ENCODE measurements at places on chromosomes 16 and 17.
A peak's percentile ranks its signal among the peaks of the same experiment; 100 is the strongest.

- DNase-seq = no peak
These were observed 114.5 kb upstream of the C17orf78 start for GRCh38 chr17:37261286-37261685.

GRCh38 chr17:32731556-32732295, 145.2 kb downstream of the MYO1D start:
- no peak for DNase-seq

- DNase-seq = no peak
These were observed at the start of gene OR1A2 for GRCh38 chr17:3197219-3197618. Gene OR1A2, plus strand, starts transcription at chr17:3197519. Its CDS starts 0 bp downstream, at chr17:3197519.

- DNase-seq = peak; percentile 39
These were observed 765 bp downstream of the KRT19 start for GRCh38 chr17:41527063-41528023.

GRCh38 chr16:56824331-56824730, 40.7 kb upstream of the SLC12A3 start:
- peak; percentile 11 for DNase-seq

- no peak for DNase-seq
These were observed 42.6 kb downstream of the CPNE2 start for GRCh38 chr16:57134982-57135381.
